Cardiac atrium fibroblast (primary cell): ENCODE measurements at places on chromosomes 13 and 19. TPM values are rescaled to one million over a fixed set of nuclear protein-coding genes. Genes with fewer than 3 reads are reported as not detected.

FXYD1 gene
- total RNA-seq: 0.49 and 2.0 TPM in 2 replicates

ZNF221 gene
- total RNA-seq: 2.7 and 7.5 TPM in 2 replicates

CCDC70 gene
- not detected in 2 replicates for total RNA-seq

KLF1 gene
- not detected in 2 replicates for total RNA-seq

RNF225 gene
- total RNA-seq: not detected in 2 replicates
